Left lobe of liver (tissue), 2 donors: ENCODE measurements at places on chromosomes 3 and 15.

DNA sequence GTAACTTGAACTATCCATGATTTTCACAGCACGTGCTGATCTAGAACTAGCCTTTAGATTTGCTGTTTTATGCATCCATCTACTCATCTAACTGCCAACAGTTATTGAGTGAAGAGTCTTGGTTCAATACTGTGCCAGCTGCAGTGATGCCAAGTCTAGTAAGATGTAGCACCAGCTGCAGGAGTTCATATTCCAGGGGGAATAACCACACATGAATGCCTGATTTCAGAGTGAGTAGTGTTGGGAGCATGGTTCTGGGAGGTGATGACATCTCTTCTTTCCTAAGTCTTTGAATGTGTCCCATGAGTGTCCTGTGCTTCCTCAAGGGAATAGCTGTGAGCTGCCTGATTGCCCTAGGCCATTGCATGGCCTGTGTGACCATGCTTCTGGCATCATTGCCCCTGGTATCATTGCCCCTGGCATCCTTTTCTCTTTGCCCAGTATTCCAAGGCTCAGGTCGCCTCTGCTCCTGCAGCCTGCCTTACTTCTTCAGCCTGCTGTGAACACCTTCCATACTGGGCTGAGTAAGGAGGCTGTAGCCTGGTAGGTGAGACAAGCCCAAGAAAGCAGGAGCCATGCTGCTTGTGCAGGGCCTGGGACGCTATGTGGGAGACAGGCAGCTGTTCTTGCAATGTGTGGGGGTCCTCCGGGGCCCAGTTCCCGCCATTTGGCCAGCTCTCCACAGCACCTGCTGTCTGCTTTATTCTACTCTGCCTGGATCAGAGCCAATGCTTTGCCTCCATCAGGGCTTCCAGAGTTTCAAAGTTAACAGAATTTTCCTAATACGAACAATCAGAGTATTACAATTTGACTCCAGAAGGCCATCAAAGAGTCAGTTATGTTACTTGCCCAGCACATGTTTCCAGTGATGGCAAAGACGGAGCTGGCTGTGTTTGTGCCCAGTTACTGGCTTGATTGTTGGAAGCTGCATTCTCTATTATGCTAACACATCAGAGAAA lies 73.2 kb downstream of the CLSTN2 start:
- DNase-seq: no peak

DNA sequence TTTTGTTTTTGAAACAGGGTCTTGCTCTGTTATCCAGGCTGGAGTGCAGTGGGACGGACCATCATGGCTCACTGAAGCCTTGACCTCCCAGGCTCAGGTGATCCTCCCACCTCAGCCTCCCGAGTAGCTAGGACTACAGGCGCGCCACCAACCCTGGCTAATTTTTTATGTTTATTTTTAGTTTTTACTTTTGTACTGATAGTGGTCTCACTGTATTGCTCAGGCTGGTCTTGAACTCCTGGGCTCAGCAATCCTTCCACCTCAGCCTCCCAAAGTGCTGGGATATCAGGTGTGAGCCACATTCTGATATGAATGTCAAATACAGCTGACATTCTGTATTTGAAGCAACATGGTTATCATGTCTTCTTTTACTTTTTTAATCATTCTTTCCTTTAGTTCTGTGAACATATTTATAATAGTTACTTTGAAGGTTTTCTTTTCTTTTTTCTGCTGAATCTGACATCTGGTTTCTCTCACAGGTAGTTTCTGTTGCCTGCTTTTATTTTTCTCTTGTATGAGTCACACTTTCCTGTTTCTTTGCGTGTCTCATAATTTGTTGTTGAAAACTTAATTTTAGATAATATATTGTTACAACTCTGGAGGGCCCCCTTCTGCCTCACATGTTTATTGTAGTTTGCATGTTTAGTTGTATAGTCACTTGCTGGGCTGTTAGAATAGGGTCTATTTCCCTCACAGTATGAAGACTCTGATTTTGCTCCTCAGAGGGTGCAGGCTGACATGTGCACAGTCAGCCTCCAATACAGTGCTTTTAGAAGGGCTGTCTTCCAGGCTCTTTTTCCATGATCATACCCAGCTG lies 8.4 kb upstream of the CNTN4 start:
- no peak for DNase-seq

DNA sequence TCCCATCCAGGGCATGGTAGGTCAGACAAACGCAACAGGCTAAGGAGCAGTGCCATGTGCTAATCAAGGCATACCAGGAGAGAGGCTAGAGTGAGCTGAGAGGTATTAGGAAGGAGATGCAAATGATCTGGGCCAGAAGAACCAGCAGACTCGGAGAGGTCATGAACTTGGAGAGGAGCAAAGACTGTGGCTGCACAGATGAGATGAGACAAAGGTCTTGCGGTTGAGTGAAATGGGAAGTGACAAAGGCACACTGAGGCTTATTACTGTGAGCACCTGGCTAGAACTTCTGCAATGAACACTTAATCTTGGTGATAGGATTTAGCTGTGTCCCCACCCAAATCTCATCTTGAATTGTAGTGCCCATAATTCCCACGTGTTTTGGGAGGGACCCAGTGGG lies 380.2 kb downstream of the ULK4 start:
- no peak for DNase-seq

DNA sequence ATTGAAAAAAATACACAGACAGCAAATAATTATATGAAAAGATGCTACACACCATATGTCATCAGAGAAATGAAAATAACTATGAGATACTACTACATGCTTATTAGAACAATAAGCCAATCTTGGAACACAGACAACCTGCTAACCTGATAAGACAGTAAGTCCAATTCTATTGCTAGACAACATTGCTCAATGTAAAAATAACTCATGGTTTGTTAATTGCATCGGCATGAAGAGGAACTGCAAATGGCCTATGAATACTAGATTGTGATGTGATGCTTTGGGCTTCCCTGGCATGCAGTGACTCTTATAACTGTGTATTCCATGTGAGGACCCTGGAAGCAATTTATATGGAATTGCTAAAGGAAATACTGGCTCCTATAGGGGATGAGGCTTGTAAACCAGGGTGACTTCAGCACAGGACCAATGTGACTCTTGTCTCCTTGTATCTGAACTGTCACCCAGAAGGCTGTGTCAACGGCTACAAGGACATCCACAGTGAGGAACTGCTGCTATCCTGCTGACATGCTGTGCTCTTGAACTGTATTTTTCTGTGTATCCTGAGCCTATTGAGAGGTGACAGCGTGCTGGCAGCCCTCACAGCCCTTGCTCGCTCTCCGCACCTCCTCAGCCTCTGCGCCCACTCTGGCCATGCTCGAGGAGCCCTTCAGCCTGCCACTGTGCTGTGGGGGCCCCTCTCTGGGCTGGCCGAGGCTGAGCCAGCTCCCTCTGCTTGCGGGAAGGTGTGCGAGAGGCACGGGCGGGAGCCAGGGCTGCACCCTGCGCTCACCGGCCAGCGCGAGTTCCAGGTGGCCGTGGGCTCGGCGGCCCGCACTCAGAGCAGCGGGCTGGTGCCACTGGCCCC lies 385.7 kb downstream of the CNTN4 start:
- DNase-seq: no peak

- DNase-seq: no peak
These were observed 262.4 kb downstream of the SLC9A9 start for GRCh38 chr3:143585720-143586456.

- peak; percentile 18 for DNase-seq
These were observed 13.1 kb upstream of the OSBPL11 start for GRCh38 chr3:125608419-125608818.

- no peak for DNase-seq
These were observed 167.4 kb upstream of the CTDSPL start for GRCh38 chr3:37694284-37694675.

DNA sequence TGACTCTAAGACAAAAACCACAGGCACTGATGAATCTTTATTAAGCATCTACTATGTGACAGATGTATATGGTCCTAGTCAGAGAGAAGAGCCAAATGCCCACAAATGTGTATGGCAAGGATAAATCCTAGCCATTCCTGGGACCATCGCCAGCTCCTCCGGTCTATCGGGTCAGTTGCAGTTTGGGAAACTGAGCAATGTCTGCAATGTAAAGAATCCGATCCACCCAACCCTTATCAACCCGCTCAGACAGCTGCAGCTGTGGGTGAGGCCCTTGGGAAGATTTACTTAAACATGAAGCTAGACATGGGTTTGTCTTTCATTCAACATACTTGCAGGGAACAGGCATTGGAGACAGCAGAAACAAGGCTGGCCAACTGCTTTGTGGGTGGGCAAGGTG lies 40.5 kb upstream of the CDV3 start:
- no peak for DNase-seq

GRCh38 chr15:84594617-84595290 lies 6.1 kb upstream of the ZSCAN2 start:
- peak; percentile 59 for DNase-seq

GRCh38 chr3:172341482-172342059 lies 106.7 kb downstream of the GHSR start:
- no peak for DNase-seq

- DNase-seq: no peak
These were observed 4.2 kb upstream of the GMPPB start for GRCh38 chr3:49727924-49728361.

DNA sequence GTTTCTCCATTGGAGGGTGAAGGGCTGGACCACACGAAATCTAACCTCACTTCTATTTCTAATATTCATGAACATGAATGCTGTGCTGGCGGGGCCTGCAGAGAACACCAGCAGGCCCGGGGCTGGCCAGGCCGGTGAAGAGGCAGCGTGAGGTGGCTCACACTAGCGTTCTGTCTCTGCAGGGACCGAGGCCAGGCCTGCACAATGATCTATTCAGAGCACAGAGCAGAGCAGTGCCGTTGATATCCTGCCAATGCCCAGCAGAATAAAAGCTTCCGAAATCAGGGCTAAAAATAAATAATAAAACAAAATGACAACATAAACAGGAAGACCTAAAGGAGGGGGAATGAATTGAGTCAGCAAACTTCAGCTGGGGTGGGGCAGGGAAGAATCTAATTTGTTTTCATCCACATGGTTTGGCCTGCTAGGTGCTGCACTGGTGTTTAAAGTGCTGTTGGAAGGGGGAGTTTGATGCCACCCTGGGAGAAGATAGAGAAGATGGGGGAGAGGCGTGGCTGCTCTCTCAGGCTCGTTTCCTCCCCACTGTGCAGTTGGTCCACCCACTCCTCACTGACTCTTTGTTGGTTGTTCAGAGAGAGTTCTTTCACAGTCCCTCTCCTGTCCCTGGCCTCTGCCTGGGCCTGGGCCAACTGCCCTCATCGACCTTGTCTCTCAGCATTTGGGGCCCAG lies 837.1 kb downstream of the AGBL1 start:
- DNase-seq: no peak

DNA sequence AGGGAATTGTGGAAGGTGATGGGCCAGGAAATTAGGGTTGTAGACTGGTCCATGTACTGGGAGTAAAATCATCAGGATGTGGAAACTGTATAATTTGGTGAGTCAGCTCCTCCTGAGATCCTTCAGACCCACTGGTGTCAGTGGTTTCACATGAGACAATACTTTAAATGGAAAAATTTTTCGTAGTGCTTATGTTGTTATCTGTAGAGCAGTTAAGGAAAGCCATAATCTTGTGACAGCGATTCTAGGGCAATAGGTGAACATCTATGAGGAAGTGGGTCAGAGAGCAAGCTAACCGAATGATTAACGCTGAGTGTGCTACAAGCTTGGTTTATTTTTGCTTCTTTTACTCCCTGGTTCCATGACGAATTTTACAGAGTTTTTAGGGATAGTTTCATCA lies 200.6 kb downstream of the CADM2 start:
- DNase-seq: no peak

DNA sequence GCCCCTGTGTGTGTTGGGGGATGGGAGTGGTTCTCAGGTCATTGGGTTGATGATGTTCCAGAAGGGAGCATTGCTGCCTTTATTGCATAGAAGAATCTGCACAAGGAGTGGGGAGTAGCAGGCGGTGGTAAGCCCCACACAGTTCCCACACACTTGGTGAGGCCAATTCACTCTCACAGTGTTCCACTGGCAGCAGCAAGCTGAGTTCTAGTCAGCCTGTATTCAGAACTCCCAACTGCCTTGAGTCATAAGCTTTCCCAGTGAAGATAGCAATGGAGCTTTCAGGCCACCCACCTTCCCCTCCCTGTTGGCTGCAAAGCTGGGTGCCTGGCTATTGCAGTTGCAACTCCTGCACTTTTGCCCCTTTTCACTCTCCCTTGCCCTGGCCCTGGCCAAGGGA lies 181.1 kb upstream of the RBMS3 start:
- DNase-seq: no peak

DNA sequence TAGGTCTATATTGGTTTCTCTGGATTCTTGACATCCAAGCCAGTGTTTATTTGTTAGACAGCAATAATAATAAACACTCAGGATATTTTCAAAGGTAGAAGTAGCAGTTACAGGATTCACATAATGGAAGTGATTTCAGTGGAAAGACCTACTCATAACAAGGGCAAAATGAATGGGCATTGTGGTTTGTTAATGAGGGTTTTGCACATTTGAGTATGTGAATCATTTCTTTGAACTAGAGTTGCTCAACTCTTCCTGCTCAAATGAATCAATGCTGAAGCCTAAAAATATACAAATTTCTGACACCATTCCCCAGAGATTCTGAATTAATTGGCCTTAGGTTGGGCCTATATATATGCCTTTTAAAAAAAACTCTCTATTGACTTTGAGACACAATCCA lies 4.1 kb upstream of the COL6A5 start:
- no peak for DNase-seq

- DNase-seq: no peak
These were observed 287.3 kb upstream of the TPRG1 start for GRCh38 chr3:188884299-188885043.

GRCh38 chr15:91941871-91942658 lies 88.6 kb downstream of the SLCO3A1 start:
- no peak for DNase-seq

GRCh38 chr15:88661761-88662556 lies 23.1 kb downstream of the ISG20 start:
- no peak for DNase-seq

GRCh38 chr15:47719730-47720129 lies 2.4 kb downstream of the SEMA6D start:
- DNase-seq: no peak

DNA sequence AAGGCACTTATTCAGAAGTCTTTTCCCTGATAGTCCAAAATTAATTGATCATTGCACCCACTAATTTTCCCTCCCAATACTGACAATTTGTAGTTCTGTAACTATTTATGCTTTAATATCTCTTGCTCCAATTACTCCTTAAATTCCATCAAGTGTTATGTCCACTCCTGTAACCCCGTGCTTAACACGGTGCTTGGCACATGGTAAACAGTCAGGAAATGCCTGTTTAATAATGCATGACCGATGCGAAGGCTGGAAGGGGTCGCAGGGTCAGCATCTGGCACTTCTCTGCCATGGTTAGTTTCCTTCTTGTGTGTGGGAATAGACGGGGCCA lies 553 bp upstream of the SEC22A start:
- no peak for DNase-seq

DNA sequence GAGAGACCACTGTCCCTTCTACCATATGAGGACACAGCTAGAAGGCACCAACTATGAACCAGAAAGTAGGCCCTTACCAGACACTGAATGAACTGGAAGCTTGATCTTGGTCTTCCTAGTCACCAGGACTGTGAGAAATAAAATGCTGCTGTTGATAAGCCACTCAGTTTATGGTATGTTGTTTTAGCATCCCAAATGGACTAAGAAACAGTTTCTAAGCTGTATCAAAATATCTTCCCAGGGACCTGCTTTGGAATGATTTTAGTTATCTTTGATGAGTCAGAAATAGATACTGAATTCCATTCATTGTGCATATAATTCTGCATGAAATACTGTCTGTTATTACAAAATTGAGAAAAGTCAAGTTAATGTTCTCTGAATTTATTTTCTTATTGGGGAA lies 18.6 kb downstream of the WDR76 start:
- DNase-seq: no peak

GRCh38 chr3:65597952-65598413 lies 440.7 kb downstream of the MAGI1 start:
- no peak for DNase-seq
